ENCODE measurements at places on chromosomes 12 and 14. TPM values are rescaled to one million over a fixed set of nuclear protein-coding genes. Genes with fewer than 3 reads are reported as not detected.

Gene OVCH1
- not detected for total RNA-seq

Gene TAS2R42
- not detected for total RNA-seq

Gene ACTN1
- 171 TPM for total RNA-seq

Gene CIDEB
- total RNA-seq = 6.0 TPM

Gene PRB2
- not detected for total RNA-seq

Gene FGF6
- not detected for total RNA-seq

Gene CAPZA3
- not detected for total RNA-seq

Gene CHPT1
- 21.5 TPM for total RNA-seq

Gene CLEC4A
- total RNA-seq = not detected

Gene KMT2D
- 47.5 TPM for total RNA-seq

Gene SLC10A1
- total RNA-seq = not detected

Gene KLRK1
- total RNA-seq = 112 TPM

Gene HOXC9
- not detected for total RNA-seq

Gene SARNP
- total RNA-seq = 99.6 TPM

Gene SLC6A13
- total RNA-seq = 0.64 TPM

Gene PRB4
- total RNA-seq = not detected

Gene TMEM63C
- 0.89 TPM for total RNA-seq

Gene PYM1
- total RNA-seq = 33.3 TPM

Gene SCN8A
- total RNA-seq = 0.86 TPM

Gene DIO3
- not detected for total RNA-seq

Gene LTBR
- 1.1 TPM for total RNA-seq

Gene CLMN
- total RNA-seq = 0.66 TPM

Gene SERPINA5
- total RNA-seq = not detected

Gene DNAJC22
- total RNA-seq = not detected

Gene NPFF
- total RNA-seq = not detected

Gene KRT78
- not detected for total RNA-seq

Gene IL22
- total RNA-seq = 0.64 TPM

Gene FOXA1
- total RNA-seq = not detected

Gene SLC2A14
- total RNA-seq = 0.08 TPM

Gene NUDT14
- 8.6 TPM for total RNA-seq

Gene PIWIL1
- not detected for total RNA-seq

Gene CIROP
- total RNA-seq = not detected

Gene IL26
- total RNA-seq = not detected

Gene NANOG
- not detected for total RNA-seq

Gene RDH12
- not detected for total RNA-seq

Gene PDE3A
- total RNA-seq = not detected

Gene MYH7
- total RNA-seq = 0.04 TPM

Gene SIX6
- total RNA-seq = not detected

Gene GRIP1
- 3.4 TPM for total RNA-seq

Gene PTHLH
- not detected for total RNA-seq

Gene TEX22
- 2.1 TPM for total RNA-seq

Gene TRHDE
- not detected for total RNA-seq

Gene WNT1
- not detected for total RNA-seq

Gene GDF3
- not detected for total RNA-seq

Gene OR6C2
- not detected for total RNA-seq

Gene TAS2R10
- total RNA-seq = not detected

Gene MSI1
- 0.60 TPM for total RNA-seq

Gene C12orf54
- not detected for total RNA-seq

Gene LHX5
- total RNA-seq = not detected

Gene TESPA1
- total RNA-seq = 92.6 TPM

Gene EGLN3
- 1.4 TPM for total RNA-seq

Gene PAX9
- not detected for total RNA-seq

Gene HNF1A
- total RNA-seq = not detected

Gene FBLN5
- total RNA-seq = 1.3 TPM

Gene PARP11
- total RNA-seq = 23.1 TPM

Gene DNM1L
- total RNA-seq = 66.1 TPM

Gene RNASE3
- not detected for total RNA-seq

Gene GPR137C
- total RNA-seq = 0.27 TPM
